Ascending aorta (tissue), 2 donors: ENCODE measurements at places on chromosomes 12 and 14.
A peak's percentile ranks its signal among the peaks of the same experiment; 100 is the strongest.

GRCh38 chr12:87991483-87991882, 37.7 kb downstream of the C12orf50 start:
- no peak for DNase-seq
- no peak overlapping the region for H3K4me3 ChIP-seq
- H3K27ac ChIP-seq = no peak overlapping the region
- no peaks in the 10 kb centered on the region for H3K36me3 ChIP-seq
- H3K27me3 ChIP-seq = no peaks in the 10 kb centered on the region

- no peaks in the 10 kb centered on the region for H3K27me3 ChIP-seq
- no peak for DNase-seq
- peaks cover 3% of the 10 kb centered on the region for H3K4me1 ChIP-seq
These were observed 171.5 kb upstream of the PRICKLE1 start for GRCh38 chr12:42761086-42761485.

DNA sequence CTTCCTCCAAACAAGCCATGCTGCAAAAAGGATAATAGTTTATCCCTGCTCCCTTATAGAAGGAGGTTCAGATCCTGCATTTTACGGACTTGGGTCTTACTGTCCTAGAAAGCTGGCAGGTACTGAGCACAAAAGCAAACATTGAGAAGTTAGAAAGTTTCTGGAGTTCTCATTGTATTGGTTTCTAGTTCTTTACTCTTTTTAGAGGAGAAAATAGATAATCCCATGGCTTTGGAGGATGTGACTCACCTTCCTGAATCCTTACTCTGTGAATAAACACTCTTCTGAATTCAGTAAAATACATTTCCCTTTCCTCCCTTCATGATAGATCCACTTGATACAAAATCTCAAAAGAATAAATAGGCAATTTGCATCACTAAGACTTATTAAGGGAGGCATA, 188.9 kb downstream of the NPAS3 start:
- no peaks in the 10 kb centered on the region for H3K36me3 ChIP-seq
- no peaks in the 10 kb centered on the region for H3K4me1 ChIP-seq
- no peak for DNase-seq
- H3K4me3 ChIP-seq = no peak overlapping the region

DNA sequence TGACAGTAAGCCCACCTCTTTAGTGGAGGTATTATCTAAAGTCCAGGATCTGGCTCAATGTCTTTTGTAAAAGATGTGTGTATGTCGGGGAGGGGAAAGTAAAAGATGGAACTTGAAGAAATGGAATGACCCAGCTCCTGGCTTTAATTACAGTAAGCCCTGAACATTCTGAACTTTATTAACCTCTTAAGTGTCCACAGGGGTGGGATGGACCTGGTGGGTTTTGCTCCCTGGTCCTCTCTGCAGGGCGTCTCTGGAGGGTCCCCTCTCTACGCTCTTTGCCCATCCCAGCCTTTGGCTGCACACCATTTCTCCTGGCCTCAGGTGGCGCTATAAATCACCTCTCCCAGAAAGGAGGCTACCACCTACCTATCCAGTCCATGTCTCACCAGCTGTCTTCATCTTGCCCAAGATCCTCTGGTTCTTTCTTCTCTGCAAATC, 3.7 kb upstream of the CISTR start:
- peaks cover 15% of the 10 kb centered on the region for H3K4me1 ChIP-seq
- peaks cover 4% of the 10 kb centered on the region for H3K27me3 ChIP-seq
- H3K4me3 ChIP-seq = no peak overlapping the region
- no peaks in the 10 kb centered on the region for H3K36me3 ChIP-seq
- H3K27ac ChIP-seq = no peak overlapping the region

DNA sequence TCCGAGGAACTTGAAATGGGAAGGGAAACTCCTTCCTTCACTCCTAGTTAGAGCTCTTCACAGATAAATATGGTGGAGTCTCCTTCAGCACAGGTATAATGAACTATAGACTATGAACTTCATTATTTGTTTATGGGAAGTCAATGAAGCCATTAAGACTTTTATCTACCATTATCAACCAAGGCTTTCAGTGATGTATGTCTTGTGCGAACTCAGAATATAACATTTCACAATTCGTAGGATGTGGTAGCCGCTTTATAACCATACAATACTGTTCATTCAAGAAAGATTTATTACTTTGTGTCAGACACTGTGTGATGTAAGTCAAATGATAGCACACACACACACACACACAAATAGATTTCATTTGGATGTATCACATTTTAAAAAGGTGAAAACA, 24.8 kb upstream of the ETNK1 start:
- no peak overlapping the region for H3K4me3 ChIP-seq
- H3K27me3 ChIP-seq = no peaks in the 10 kb centered on the region
- no peaks in the 10 kb centered on the region for H3K36me3 ChIP-seq
- no peaks in the 10 kb centered on the region for H3K4me1 ChIP-seq
- H3K27ac ChIP-seq = no peak overlapping the region
- DNase-seq = no peak

DNA sequence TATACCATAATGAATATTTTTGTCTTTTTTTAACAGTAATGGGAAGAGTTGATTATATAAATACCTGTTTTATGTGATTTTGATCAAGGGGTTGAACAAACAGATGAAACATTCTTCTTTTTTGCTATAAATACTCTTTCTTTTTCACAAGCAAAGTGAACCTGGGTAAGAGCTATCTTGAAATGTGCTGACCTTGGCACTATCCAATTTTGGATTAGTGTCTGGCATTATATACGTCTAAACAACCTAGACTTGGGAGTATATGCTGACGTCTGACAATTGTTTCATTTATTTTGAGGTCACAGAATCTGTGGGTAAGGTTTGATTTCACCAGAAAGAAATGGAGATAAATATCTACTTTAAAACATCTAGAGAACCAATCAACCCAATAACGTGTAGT, 716.0 kb upstream of the STXBP6 start:
- no peak overlapping the region for H3K27ac ChIP-seq
- DNase-seq = no peak
- H3K36me3 ChIP-seq = no peaks in the 10 kb centered on the region
- H3K4me1 ChIP-seq = no peaks in the 10 kb centered on the region

GRCh38 chr12:66131067-66131688, 628 bp upstream of the LLPH start:
- no peak for DNase-seq
- H3K27ac ChIP-seq = peak overlapping the region; percentile 74
- no peaks in the 10 kb centered on the region for H3K27me3 ChIP-seq
- peak overlapping the region; percentile 82 for H3K4me3 ChIP-seq
- H3K4me1 ChIP-seq = no peaks in the 10 kb centered on the region

DNA sequence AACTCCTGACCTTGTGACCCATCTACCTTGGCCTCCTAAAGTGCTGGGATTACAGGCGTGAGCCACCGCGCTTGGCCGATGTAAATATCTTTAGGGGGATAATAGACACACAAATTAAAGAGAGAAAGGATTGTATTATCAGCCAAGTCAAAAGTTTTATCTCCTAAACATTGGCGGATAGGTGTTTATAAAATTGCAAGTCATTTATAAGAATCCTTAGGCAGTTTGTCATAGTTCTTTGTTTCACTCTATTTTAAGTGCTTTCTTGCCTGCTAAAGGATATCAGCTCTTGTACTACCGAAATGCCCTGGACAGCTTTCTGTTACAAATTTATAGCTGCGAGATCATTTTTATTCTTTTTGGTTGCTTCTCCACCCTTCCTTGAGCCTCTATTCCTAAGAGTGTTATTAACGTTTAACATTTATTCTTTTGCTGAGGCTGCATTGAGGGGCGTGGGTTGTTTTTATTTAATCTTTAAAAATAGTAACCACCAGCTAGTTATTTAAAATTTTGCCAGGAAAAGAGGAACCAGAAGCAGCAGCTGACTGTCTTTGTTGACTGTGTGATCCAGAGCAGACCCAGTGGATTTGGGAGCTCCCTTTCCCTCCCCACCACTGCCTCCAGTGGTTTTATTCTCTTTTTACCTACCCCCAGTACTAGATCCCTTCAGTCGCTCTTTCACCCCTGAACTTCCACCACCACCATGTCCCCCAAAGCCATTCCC, 106.4 kb downstream of the DIP2B start:
- peaks cover 9% of the 10 kb centered on the region for H3K4me1 ChIP-seq
- no peaks in the 10 kb centered on the region for H3K27me3 ChIP-seq
- no peak overlapping the region for H3K27ac ChIP-seq
- H3K4me3 ChIP-seq = no peak overlapping the region
- no peak for DNase-seq
- H3K36me3 ChIP-seq = no peaks in the 10 kb centered on the region

DNA sequence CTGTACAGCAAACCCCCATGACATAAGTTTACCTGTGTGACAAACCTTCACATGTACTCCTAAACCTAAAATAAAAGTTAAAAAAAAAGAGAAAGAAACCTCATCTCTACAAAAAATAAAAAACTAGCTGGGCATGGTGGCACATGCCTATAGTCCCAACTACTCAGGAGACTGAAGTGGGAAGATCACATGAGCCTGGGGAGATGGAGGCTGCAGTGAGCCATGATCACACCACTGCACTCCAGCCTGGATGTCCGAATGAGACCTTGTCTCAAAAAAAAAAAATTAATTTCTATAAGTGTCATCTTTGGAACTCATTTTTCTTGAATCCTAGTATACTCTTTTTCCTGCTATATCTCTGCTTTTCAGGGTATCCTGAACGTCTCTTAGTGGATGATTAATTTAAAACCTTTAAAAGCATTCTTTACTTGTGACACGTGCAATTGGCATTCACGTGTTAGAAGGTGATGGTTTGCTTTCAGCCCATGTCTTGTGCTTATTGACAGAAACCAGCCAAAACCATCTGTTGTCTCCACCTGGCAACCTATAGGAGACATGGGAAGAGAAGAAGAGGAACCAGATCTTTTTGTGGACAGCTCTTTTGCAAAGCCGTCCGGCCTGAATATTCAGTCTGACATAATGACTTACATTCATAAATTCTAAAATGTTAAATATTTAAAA, 30.6 kb upstream of the PPFIBP1 start:
- H3K4me3 ChIP-seq = no peak overlapping the region
- DNase-seq = no peak
- H3K36me3 ChIP-seq = no peaks in the 10 kb centered on the region
- no peaks in the 10 kb centered on the region for H3K27me3 ChIP-seq
- H3K4me1 ChIP-seq = no peaks in the 10 kb centered on the region
- H3K27ac ChIP-seq = no peak overlapping the region

- no peaks in the 10 kb centered on the region for H3K27me3 ChIP-seq
- peak overlapping the region; percentile 86 for H3K27ac ChIP-seq
- peaks cover 24% of the 10 kb centered on the region for H3K4me1 ChIP-seq
- DNase-seq = no peak
- H3K36me3 ChIP-seq = no peaks in the 10 kb centered on the region
These were observed 42.4 kb downstream of the YEATS4 start for GRCh38 chr12:69401940-69402339.

- H3K4me1 ChIP-seq = no peaks in the 10 kb centered on the region
- H3K27me3 ChIP-seq = no peaks in the 10 kb centered on the region
- peaks cover 4% of the 10 kb centered on the region for H3K36me3 ChIP-seq
- no peak overlapping the region for H3K27ac ChIP-seq
- no peak overlapping the region for H3K4me3 ChIP-seq
- no peak for DNase-seq
These were observed 29.3 kb downstream of the ACTR6 start for GRCh38 chr12:100229876-100230275.

- peaks cover 22% of the 10 kb centered on the region for H3K36me3 ChIP-seq
- H3K4me1 ChIP-seq = no peaks in the 10 kb centered on the region
- no peaks in the 10 kb centered on the region for H3K27me3 ChIP-seq
- DNase-seq = no peak
- no peak overlapping the region for H3K4me3 ChIP-seq
These were observed 22.8 kb downstream of the IFT81 start for GRCh38 chr12:110146986-110147385.

DNA sequence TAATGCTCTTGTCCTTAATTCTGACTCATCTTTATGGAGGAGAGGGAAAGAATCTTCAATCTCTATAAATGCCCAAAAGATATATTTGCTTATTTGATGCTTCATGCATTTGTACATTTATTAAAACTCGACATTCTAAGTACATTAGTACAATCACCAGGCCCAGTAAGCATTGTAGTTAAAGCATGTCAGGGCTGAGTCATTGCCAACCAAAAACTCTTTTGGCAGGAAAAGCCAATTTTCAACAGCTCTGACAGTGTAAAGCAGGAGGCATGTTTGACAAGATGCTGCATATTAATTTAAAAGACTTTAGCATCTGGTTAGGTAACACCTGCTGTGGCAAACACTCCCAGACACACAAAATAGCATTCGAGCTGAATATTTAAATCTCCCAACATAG, 290.9 kb downstream of the PPFIA2 start:
- H3K36me3 ChIP-seq = no peaks in the 10 kb centered on the region
- DNase-seq = no peak
- H3K27me3 ChIP-seq = no peaks in the 10 kb centered on the region
- no peaks in the 10 kb centered on the region for H3K4me1 ChIP-seq
- H3K27ac ChIP-seq = no peak overlapping the region
- no peak overlapping the region for H3K4me3 ChIP-seq

GRCh38 chr12:3020850-3021435, 56.2 kb upstream of the TSPAN9 start:
- H3K27ac ChIP-seq = no peak overlapping the region
- no peaks in the 10 kb centered on the region for H3K27me3 ChIP-seq
- no peaks in the 10 kb centered on the region for H3K4me1 ChIP-seq
- peaks cover 6% of the 10 kb centered on the region for H3K36me3 ChIP-seq
- no peak for DNase-seq

DNA sequence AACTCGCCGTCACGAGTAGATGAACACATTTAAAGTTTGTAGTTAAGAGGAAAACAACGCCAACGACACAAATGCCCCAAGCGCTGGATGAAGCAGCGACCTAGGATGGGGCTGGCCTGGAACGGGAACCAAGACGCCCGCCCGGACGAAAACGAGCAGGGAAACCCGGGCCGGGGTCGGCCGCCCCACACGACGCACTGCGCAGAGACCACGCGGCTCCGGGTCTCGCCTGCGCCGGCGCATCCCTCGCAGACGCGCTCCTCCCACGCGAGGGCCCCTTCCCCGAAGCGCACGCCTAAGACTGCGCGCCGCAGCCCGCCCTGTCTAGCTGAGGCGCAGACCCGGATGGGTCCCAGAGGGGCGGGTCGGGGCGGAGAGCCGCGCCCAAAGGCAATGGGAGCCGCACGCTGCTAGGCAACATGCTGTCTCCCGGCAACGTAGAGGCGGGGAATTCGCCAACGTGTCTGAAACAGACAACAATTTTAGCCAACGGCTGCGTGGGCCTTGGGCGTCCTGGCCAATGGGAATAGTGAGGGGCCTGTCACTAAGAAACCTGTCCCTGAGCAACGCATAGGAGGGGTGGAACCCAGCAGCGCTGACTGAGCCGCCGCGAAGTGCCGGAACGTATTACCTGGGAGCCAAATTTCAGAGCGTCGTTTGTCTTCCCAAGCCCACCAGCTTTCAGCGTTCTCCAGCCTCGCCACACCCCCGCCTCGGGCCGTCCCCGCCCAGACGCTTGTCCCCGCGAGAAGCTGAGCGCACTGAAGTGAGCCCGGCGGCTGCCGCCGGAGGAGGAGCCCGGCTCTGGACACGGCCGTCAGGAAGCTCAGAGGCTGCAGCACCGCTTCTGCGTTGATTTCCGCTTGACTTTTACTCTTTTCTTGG, 21.0 kb upstream of the CHFR start:
- H3K27ac ChIP-seq = peak overlapping the region; percentile 83
- no peaks in the 10 kb centered on the region for H3K36me3 ChIP-seq
- peak overlapping the region; percentile 79 for H3K4me3 ChIP-seq
- peaks cover 6% of the 10 kb centered on the region for H3K4me1 ChIP-seq
- DNase-seq = peak; percentile 83
- H3K27me3 ChIP-seq = no peaks in the 10 kb centered on the region

- no peak overlapping the region for H3K4me3 ChIP-seq
- DNase-seq = no peak
- no peak overlapping the region for H3K27ac ChIP-seq
These were observed 1262.4 kb upstream of the SEL1L start for GRCh38 chr14:82796086-82796485.
